ENCODE measurements at places on chromosomes 11 and 22.

GRCh38 chr22:35910003-35910769 lies 118.4 kb downstream of the RBFOX2 start:
- no peak for DNase-seq

GRCh38 chr11:10325277-10326011 lies 20.6 kb downstream of the ADM start:
- no peak for DNase-seq

- no peak for DNase-seq
Measured at GRCh38 chr11:1592628-1593027, 5.5 kb downstream of the KRTAP5-2 start.

- no peak for DNase-seq
Measured at GRCh38 chr11:68908273-68908672, 4.6 kb downstream of the IGHMBP2 start.

DNA sequence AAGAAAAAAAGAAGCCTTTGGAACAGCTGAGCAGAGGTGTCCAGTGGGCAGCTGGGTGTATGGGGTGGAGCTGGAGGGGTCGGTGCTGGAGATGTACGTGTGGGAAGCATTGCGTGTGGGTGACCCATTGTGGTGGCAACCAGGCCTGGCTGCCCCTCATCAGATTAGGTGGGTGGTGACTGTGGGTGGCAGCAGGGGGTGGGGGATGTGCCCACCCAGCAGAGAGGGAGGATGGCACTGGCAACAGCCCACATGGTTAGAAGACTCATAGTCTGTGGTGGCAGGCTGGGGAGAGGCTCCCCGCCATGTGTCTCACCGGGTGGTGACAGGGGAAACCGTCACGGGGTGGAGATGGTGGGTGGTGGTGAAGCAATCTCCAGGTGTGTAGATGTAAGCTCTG lies 27.6 kb downstream of the TP53I11 start:
- no peak for DNase-seq

DNA sequence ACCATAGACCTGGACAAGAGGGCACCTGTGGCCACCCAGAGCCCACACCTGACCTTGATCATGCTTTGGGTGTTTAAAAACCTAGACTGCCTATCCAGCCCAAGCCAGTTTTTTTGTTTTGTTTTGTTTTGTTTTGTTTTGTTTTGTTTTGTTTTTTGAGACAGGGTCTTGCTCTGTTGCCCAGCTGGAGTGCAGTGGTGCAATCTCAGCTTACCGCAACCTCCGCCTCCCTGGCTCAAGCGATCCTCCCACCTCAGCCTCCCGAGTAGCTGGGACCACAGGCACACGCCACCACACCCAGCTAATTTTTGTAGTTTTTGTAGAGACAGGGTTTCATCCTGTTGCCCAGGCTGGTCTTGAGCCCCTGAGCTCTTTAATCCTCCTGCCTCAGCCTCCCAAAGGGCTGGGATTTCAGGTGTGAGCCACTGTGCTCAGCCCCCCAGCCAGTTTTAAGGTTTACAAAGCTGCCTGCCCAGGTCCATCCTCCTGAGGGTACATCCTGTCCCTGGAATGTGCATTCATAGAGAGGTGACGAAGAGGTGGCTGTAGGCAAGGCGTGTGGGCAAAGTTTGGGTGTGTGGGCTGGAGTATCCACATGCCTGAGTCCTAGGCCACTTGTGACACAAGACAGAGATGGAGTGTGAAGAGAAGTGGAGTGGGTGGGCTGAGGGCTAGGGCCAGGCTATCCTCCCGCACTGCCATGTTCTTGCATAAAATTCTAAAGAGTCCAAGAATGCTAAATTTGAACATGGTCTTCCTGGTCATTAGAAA lies 3.3 kb upstream of the CD82 start:
- no peak for DNase-seq

- DNase-seq = no peak
Measured at GRCh38 chr11:17554487-17554886, 7.4 kb downstream of the OTOG start.

DNA sequence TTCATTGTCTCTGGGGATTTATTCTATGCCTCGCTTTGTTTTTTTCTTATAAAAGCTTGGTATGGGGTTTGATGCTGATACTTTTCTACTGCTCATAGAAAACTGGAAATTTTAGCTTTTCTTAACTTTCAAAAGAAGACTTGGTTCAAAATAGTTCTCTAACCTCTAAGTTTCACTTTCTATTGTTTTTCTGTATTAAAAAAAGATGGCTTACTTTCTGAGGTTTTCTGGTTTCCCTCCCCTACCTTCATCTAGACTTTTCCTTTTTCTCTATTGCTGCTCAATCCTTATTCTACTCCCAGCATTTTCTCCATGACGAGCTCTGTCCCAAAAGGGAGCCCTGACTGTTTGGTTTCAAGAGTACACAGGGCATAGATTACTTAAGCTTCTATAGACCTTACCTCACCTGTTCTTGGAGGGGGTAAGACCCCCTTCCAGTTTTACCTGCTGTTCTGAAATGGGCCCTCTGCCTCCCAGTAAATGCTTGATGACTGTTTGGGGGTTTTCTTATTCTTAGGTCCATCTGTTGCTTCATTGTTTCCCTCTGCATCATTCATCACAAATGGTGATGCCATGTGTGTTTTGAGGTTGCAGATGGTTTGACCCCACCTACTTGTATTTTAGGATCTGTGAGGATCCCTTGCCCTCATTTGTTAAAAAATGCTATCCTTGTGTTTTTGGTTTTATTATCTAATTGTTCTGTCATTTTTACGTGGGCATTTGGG lies 29.5 kb downstream of the DNHD1 start:
- DNase-seq = no peak

- no peak for DNase-seq
Measured at GRCh38 chr11:83827520-83827919, 541.4 kb upstream of the CCDC90B start.

DNA sequence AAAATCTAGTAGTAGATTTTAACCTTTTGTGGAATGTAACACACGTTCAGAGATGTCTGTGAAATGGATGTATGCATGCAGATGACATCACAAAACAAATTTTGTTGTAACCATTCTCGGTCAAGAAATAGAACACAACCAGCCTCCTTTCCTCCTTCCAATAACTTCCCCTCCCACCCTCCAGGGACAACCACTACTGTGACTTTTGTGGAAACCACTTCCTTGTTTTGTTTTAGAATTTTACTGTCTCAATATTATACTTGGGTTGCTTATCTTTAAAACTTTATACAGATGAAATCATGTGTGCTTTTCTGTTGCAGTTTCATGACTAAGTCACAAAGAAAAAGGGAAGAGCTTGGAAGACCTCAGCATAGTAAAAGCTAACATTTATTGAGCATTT lies 189.4 kb upstream of the NCAM1 start:
- no peak for DNase-seq

GRCh38 chr11:72224564-72225410 lies at the start of gene INPPL1:
Gene INPPL1 (plus strand): TSS chr11:72224767. CDS start chr11:72224985, 218 bp downstream.
- peak; percentile 23 for DNase-seq

- DNase-seq = no peak
Measured at GRCh38 chr11:95671768-95672167, 117.8 kb downstream of the FAM76B start.

- DNase-seq = no peak
Measured at GRCh38 chr11:60240662-60241061, 2.3 kb downstream of the MS4A4E start.

DNA sequence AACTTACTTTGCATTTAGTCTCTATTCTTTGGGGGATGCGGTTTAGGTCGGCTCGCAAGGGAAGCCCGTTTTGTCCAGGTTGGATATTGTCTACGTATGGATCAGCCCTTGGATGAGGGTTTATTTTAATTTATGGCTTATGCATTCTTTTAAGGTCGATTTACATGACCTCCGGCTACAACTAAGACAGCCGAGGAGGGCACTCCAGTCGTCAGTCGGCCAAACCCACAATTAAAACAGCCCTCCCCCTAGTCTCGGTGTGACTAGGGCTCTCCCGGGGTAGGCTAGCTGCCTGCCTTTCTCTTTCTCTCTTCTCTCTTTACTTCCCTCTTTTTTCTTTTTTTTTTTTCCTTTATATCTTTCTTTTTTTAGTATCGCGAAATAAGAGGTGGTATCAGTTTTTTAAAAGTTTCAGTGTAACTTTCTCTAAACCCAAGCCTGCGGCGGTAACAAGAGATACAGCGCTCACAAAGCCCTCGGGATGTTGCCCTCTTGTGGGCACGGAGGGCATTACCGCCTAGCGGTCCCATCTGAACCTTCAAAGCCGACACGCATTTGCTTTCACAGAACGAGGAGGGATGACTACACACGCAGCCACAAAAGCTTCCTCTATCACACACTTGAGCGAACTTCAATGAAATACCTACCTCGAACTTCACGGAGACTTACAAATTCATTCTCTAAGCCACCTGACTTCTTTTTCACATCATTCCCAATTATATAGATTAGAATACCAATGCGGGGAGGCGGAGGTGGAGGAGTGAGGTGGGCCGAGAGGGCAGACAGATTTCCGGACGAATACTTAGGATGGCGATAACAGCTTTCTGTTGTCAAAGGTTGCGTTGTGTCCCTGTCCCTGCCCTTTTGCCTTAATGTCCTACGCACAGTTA lies 132.3 kb upstream of the C11orf58 start:
- DNase-seq = peak; percentile 94

- DNase-seq = no peak
Measured at GRCh38 chr11:206526-207207, 532 bp downstream of the BET1L start.

- DNase-seq = no peak
Measured at GRCh38 chr22:23836281-23836680, 2.5 kb downstream of the DERL3 start.

- DNase-seq = no peak
Measured at GRCh38 chr22:27581236-27581635, 220.3 kb downstream of the MN1 start.

DNA sequence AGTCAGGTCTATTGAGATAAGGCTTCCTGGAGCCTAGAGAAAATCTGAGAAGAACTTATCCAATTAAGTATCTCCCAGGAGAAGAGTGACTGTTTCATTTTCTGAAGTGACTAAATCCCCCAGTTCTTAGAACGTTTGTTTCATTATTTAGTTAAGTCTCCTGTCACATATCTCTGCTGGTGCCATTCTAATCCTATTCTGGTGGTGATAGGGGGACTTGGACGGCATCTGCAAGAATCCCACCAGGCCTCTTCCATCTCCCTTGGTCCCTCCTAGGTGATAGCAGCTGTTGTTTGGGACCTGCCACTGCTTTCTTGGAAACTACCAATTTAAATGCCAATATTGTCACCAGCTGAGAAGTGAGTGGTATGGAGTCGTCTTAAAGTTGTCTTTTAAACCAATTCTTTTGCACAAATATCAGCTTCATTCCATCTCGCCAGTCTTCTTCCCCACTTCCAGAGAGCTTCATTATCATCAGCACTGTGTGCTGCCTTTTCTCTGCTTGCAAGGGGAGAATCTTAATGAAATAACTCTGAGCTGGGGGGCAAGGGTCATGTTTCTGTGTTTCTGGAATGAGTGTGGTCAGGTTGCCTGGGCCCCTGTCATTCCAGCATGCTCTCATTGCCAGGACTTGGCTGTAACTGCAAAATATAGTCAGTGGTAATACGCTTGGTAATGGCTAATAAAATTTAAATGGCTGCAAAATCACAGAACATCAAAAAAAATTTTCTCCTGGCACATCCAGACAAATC lies 104.8 kb downstream of the LDLRAD3 start:
- no peak for DNase-seq

DNA sequence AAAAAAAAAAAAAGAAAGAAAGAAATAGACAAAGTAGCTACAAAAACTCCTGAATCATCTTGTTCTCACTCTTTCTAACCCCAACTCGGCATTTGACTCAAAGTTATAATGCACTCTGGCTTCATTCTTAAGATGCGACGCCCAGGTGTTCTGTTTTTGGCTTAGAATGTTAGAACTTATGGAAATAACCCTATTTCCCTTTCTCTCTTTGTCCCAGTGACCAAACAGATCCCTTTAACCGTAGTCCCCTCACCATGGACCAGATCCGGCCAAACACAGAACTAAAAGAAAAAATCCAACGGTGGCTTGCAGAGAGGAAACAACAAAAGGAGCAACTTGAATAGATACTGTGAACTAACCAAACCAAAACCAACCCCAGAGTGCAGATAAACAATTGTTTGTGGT lies 5.3 kb upstream of the ATP5MG start:
- no peak for DNase-seq

GRCh38 chr11:74754507-74755252 lies 6.0 kb downstream of the RNF169 start:
- no peak for DNase-seq

DNA sequence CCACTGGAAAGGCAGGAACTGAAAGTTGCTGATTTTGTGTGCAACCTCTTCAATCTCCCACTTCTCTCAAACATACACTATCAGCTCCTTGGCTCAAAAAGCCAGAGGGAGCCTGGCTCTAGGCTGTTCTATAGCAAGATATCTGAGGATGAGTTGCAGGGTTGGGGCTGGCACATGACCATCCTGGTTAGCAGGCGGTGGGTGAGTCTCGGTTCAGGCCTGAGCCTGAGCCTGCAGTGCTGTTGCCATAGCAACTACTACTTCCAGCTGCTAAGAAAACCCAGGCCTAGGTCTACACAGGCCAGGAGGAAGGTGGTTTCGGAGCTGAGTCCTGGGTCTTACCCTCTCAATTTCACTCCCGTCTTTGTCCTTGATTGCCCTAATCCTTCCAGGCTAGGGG lies 39.0 kb downstream of the CWC15 start:
- no peak for DNase-seq

- DNase-seq = no peak
Measured at GRCh38 chr11:18245396-18245795, 3.1 kb downstream of the SAA2 start.

- no peak for DNase-seq
Measured at GRCh38 chr11:47413908-47414684, 5.7 kb downstream of the SLC39A13 start.

DNA sequence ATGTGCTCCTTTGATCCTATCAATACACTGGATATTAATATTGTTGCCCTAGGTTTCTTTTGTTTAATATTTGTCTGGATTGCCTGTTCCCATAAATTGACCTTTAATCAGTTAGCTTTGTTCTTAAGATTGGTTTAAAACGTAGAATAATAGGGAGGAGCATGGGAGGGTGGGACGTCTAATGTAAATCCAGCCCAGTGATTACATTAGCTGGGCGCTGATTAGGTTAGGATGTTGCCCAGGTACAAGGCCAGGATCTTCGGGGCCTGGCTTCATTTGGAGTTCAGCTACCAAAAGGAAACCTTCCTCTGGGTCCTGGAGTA lies at the start of gene SRSF8:
TSS of gene SRSF8 (plus strand) at position 204 of the 323 bp plus-strand sequence. CDS start 308 bp downstream, outside the sequence.
- DNase-seq = no peak

DNA sequence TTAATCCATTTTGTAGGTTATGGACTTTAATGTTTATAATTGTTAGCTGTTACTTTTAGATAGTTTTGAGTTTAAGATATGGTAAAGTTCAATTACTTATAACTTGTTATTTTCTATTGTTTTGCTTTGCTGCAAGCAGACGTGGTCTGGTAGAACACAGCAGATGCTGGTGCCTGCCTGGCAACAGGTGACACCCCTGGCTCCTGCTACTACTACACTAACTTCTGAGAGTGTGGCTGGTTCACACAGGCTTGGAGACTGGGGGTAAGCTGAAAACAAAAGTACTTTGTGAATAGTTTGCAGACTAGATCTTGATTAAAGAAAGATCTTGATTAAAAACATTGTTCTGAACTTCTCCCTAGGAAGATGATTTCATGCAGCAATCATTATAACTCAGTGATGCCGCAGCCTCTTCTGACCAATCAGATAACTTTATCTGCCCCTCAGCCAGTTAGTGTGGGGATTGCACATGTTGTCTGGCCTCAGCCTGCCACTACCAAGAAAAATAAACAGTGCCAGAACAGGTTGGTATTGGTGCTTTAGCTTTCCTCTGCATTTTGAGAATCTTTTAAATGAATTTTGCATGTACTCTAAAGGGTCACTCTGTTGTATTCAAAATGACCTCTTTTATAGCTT lies 90.4 kb downstream of the HIPK3 start:
- DNase-seq = no peak

Data from hematopoietic multipotent progenitor cell treated with erythropoietin and hydrocortisone succinate and interleukin-3 and kit ligand, for 15 days (in vitro differentiated cells).